ENCODE measurements at places on chromosomes 7 and 10.

- no peak for ATAC-seq
These were observed 41.2 kb downstream of the TACR2 start for GRCh38 chr10:69375307-69376151.

DNA sequence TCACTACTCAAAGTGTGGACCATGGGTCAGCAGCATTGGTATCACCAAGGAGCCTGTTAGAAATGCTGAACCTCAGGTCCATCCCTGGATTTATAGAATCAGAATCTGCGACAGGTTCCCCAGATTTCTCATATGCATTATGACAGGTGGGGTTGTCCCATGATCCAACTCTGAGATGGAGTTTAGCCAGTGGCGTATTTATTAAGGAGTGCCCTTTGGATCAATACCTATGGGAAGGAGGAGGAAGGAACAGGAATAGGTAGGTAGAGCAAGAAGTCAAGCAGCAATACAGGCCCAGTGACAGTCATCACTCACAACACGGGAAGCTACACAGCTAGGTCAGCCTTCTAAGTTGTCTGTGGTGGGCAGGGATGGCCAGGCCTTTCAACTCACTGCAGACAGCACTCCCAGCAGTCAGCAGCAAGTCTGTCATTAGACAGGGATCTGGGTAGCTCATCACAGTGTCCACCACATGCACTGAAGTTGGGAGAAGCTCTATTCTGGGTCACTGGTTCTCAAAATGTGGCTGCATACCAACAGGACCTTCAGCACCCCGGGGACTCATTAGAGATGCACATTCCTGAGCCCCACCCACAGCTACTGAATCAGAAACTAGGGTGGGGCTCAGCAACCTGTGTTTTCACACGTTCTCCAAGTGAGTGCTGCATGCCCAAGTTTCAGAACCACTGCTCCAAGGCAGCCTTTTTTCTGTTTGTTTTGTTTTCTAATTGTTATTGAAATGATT is 532.3 kb upstream of the GALNT17 start:
- no peak for ATAC-seq

- peak; percentile 16 for ATAC-seq
These were observed 228.1 kb upstream of the PFKP start for GRCh38 chr10:2839081-2839725.

- peak; percentile 88 for ATAC-seq
These were observed 521.6 kb upstream of the SORCS1 start for GRCh38 chr10:107686095-107686494.

- ATAC-seq = no peak
These were observed 15.4 kb downstream of the AQP1 start for GRCh38 chr7:30927040-30927439.

DNA sequence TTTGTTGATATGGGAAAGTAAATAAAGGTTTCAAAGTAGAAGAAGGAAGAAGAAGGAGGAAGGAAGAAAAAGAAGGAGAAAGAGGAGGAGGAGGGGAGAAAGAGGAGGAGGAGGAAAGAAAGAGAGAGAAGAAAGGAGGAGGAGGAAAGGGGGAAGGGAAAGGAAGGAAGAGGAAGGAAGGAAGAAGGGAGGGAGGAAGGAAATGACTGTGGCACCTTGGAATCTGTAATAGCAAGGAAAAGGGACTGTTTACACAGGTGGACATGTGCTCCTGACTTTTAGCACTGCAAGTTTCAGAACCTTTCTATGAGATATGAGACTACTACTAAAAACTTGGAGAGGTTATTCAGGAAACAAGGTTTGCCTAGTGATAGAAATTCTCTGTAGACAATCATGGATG is 153.2 kb downstream of the BTAF1 start:
- no peak for ATAC-seq

DNA sequence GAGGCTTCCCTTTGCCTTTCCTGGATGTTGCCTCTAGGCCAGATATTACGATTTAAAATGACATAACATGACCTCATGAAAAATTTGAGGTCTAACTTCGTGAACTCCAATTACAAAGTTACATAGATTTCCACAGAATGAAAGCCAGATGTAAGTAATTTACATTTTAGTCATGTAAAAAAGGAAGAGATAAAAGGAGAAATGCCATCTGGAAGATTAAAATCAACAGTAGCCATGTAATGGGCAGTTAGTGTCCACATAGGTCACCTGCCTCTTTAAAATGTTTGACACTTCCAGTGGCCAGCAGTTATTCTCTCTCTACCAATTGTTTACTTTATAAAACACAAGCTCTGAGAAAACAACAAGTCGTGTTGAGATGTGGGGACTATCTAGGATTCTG is 4.1 kb upstream of the VSTM2A start:
- no peak for ATAC-seq

GRCh38 chr7:98619450-98620321 is 2.6 kb downstream of the NPTX2 start:
- ATAC-seq = no peak

GRCh38 chr10:33315891-33316290 is 18.6 kb downstream of the NRP1 start:
- no peak for ATAC-seq

DNA sequence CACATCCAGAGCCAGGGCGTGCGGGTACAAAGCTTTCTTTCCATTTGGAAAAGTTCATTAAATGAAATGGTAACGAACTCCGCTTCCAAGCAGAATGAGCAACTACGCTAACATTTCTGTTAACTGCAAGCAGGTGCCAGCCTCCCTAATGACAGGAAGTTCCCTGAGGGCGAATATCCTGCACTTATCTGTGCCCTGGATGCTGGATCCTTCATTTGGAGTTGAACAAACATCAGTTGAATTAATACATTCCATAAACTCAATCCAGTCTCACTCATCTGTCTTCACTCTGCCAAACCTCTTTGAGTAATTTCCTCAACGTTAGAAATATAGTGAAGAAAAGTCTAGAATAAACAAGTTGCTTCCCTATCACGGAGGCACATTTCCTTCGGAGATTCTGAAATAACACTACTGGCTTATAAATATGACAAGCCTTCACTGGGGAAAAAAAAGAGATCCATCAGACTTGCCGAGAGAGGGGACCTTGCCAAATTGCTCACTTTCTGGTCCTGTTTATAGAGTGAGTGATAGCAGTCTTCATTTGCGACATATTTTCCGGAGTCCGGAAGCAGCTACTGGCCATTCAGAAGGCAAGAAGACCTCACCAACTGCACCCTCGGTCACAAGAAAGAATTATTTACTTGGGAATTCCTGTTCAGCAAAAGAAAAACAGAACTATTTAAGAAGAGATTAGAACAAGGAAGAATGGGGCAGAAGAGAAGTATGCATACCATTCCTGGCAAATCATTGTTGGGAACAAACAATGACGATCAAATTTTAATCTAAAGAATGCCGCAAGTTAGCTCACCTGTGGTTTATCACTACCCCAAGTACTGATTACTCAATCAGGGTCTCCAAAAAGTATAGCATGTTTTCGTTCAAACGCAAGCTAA is 196.4 kb downstream of the FAM107B start:
- no peak for ATAC-seq

DNA sequence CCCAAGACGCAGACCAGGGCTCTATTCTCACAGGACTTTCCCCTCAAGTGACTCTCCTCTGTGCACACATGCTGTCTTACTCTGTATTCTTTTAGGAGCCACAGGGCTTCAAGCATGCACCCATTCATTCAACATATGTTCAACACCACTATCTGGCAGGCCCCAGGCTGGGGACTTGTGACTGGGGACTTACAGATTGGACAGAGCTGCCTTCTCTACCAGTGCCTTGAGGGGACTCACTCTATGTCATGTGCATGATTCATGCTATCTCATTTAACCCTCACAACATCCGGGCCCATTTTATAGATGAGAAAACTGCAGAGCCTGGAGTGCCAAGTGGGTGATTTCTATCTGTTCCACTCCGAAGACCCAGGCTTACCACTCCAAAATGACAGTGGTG is 34.3 kb downstream of the MYL10 start:
- no peak for ATAC-seq

DNA sequence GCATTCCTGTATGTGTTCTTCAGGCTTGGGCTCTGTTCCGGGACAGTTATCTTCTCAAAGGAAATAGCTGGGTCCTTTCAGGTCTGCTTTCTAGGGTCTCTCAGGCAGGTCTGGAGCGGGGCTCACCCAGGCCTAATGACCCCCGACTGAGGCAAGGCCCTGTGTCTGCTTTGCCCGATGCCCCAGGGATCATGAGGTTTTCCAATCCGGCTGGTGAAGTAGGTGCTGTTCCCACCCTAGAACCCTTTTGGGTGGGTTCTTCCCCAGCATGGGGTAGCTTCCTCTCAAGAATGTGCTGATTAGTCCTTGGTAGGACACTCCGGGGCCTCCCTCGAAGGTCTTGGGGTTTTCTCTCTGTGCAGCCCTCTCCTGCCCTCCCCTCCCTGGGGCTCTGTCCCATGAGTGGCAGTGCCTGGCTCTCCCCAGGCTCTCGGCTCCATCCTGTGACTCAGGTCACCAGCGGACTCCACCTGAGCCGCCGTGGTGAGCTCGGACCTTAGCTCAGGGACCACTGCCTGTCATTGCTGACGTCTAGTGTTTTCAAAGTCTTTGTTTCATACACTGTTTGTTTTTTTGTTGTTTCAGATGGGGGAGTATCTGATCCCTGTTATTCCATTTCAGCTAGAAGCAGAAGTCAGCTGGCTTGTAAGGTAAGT is 71.0 kb upstream of the NKX6-2 start:
- no peak for ATAC-seq

DNA sequence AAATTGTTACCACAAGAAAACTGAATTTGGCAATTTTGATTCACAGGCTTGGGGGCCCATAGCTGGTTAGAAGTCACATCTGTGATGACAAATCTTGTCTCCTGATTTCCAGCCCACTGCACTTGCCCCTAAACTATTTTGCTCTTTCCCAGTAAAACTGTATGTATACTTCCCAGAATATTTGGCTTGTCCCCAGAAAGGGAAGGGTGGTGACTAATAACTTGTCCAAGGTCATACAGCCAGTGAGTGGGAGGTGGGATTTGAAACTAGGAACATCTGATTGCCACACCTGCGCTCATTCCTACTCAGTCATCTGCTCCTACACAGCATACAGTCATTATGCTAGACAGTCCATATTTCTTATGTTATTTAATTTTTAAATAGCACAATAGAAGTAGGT is 304.5 kb downstream of the SDHAF3 start:
- no peak for ATAC-seq

DNA sequence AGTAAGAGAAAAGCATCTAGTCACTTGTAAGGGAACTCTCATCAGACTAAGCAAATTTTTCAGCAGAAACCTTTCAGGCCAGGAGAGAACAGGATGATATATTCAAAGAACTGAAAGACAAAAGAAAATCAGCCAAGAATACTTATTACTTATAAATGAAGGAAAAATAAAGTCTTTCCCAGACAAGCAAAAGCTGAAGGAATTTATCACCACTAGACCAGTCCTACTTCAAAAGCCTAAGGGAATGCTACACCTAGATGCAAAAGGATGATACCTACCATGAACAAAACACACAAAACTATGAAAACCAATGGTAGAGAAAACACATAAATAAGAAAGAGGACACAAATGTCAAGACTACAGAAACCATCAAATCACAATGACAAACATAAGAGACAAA is 126.6 kb upstream of the ABCB5 start:
- ATAC-seq = no peak

- no peak for ATAC-seq
These were observed 1.5 kb upstream of the SEMA3A start for GRCh38 chr7:84196084-84196503.

GRCh38 chr10:21732067-21732772 is 198.2 kb downstream of the MLLT10 start:
- ATAC-seq = no peak

- ATAC-seq = no peak
These were observed 137.5 kb upstream of the LRRTM3 start for GRCh38 chr10:66788178-66788987.

DNA sequence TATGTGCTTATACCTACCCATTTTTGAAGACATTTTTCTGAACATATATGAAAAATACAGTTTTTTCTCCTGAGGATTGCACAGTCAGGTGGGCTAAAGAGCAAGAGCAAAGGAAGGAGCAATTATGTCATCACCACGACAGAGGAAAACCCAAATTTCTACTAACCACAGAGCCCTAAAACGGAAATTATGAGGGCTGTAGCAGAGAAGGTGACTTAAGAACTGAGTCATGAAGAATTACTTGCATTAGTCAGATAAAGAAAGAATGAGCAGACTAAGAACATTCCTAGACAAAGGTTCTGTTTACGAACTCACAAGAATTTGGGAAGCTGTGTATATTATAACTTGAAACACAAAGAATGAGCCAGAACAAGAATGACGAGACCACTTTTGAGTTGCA is 974.4 kb downstream of the NXPH1 start:
- no peak for ATAC-seq
